ENCODE measurements at places on chromosomes 3 and 15.

- DNase-seq: no peak
Observed at GRCh38 chr15:67611370-67612369, 69.2 kb downstream of the MAP2K5 start.

DNA sequence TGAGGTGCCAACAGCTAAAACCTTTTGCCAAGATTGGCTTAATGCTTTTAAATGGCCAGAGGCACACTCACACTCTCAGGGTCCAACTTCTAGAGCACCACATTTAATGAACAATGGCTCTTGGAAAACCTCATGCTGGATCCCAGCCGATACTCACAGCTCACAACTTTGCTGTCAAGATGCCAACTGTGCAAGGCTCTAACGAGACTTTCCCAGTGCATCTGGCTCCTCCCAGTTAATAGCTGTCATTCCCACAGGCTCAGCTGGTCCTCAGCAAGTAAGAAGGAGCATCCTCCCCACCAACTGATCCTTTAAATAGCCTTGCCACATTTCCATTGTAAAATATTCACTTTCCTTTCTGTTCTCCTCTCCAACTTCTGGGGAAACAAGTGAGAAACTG, 20.3 kb upstream of the FRMD4B start:
- no peak for DNase-seq

GRCh38 chr15:85867250-85867649, 72.5 kb upstream of the KLHL25 start:
- no peak for DNase-seq

DNA sequence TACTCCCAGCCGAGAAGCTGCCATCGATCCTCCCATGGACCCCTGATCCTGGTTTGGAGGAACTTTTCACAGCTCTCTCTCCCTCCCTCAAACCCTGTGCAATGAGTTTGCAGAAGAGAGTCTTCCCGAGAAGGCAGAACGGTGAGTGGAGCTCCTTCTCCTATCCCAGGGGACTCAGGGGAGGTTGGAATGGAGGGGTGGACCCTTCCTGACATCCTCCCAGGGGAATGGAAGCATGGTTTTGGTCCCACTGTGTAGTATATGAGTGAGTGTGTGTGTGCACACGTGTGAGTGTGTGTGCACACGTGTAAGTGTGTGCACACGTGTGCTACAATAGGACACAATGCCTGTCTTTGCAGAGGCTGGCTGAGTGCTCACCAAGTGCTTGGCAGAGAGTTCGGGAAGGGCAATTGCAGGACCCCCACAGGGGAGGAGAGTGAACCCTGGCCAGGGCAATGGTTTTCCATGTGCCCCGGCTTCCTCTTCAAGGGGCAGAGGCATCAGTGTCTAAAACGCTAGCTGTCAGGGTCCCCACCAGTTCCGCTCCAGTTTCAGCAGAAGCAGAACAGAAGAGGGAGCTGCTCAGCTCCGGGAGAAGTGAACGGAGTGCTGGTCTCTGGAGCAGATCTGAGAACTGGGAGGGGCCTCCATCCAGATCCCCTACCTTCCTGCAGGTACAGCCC, 13.8 kb upstream of the IL16 start:
- DNase-seq: no peak

DNA sequence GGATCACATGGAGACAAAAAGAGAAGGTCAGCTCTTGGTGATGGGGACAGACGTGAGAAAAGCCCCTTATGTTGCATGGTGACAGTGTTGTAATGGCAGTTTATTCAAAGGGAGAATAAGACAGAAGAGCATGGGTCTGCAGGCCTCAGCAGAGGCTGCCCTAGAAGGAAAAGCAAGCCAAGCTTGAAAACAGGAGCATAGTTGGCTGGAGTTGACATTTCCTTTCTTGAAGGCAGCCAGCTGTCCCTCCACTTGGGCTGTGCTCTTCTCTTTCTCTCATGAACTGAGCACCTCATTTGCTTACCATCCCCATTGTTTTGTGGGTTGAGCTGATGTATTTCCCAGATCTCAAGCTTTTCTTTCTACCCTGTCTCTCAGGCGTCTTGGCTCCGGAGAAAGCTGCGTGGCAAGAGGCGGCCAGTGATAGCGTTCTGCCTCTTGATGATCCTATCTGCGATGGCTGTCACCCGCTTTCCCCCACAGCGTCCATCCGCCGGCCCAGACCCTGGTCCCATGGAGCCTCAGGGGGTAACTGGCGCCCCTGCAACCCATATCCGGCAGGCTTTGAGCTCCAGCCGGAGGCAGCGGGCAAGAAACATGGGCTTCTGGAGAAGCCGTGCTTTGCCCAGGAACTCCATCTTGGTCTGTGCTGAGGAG, 52.9 kb downstream of the GASK1A start:
- DNase-seq: no peak

DNA sequence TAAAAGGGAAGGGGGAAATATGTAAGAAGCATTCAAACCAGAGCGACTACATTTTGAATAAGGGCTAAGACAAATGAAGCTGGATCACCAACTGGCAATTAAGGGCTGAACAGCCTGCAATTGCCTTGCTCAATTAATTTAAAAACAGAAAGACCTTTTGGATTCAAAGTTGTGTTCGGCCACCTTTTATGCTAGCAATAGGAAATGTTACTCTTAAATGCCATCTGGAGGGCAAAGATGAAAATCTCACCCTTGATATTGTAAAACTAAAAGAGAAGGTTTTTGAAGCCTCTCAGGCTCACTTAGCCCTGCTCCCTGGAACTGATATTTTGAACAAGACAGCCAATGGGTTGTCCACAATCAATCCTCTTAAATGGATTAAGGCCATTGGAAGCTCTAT, 44.2 kb downstream of the ACAD9 start:
- no peak for DNase-seq

DNA sequence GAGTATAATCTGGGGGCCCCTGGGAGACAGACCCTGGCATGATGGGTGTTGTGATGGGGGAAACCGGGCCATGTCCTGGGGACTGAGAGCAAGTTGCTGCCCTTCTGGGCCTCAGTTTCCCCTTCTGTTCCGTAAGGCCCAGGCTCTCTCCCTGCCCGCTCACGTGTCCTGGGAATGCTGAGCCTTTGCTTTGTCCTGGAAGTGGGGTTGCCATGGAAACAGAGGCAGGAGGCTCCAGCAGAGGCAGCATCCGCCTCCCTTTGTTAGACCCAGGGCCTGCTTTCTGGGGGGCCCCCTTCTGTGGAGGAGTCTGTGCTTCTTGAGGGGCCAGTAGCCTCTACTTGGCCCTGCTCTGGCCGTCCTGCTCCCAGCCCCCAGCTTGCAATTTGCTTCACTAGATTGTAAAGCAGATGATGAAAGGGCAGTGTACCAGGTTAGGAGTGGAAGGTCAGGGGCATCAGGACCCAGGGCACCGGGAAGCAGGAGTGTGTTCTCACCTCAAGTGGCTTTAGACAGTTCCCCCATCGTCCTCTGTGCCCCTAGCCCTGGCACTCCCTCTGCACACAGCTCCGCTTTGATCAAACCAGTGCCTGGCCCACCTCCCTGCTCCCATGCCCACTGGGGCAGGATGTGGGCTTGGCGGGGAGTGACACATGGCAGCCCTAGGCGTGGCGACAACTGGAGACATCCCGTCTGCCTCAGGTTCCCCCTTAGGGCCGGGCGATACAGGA, 105.6 kb downstream of the FBLN2 start:
- DNase-seq: no peak

DNA sequence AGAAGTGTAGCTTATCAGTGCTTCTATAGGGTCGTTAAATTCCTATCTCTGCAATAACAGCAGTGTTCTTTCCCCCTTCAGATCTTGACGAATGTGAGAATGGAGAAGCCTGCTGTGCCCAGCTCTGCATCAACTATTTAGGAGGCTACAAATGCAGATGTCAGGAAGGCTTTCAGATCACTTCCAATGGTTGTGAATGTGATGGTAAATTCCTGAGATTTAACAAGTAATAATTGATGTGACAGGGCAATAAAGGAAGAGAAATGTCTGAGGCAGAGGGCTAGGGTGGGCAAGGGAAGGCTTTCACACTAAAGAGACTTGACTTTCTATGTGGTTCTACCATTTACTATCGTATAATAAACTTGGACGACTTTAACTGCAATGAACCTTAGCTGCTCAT, 711.7 kb upstream of the GOLIM4 start:
- DNase-seq: no peak

DNA sequence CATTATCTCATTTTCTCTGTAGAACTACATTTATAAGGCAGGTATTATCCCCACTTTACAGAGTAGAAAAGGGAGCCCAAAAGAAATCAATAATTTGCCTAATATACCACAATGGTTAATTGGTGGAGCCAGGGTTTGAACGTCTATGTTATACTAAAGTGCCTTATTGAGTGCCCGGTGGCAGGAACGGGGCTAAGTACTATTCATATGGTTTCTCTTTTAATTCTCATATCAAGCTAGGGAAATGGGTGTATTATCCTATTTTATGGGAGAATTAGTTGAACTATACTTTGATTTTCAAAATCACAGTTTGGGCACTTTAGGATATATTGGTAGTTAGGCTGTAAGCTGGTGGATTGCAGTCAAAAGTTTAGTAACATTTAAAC, 1.5 kb downstream of the CEP97 start:
- DNase-seq: no peak

DNA sequence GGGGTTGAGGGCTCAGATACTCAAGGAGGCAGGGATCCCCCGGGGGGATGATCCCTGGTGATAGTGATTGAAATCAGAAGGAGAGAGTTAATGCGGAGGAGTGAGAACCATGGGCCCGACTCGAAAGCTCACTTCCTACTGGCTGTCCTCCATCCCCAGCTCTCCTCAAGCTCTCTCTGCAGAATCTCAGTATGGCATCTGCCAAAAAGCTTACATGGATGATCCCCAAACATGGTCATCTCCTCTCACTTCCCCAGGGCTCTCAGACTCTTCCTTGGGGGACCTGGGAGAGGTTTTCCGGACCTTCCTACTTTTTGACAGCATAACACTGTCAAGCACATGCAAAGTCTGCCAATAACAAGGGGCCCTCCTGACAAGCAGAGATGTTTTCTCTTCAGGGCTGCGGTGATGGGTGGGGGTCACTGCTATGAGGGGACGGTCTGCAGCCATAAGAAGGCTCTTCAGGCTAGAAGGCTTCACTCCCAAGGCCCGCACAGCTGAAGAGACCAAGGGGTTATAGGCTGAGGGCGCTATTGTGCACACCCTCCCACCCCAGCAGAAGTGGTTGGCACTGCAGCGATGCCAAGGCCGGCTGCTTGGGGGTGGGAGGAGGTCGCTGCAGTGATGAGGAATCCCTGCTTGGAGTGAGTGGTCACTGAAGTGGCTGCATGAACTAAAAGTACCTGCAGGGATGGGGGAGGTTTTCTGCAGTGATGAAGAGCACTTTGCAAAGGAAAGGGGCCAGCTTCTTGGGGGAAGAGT, 828 bp upstream of the VWA5B2 start:
- no peak for DNase-seq

- no peak for DNase-seq
Observed at GRCh38 chr3:15099364-15100098, 583 bp upstream of the RBSN start.

DNA sequence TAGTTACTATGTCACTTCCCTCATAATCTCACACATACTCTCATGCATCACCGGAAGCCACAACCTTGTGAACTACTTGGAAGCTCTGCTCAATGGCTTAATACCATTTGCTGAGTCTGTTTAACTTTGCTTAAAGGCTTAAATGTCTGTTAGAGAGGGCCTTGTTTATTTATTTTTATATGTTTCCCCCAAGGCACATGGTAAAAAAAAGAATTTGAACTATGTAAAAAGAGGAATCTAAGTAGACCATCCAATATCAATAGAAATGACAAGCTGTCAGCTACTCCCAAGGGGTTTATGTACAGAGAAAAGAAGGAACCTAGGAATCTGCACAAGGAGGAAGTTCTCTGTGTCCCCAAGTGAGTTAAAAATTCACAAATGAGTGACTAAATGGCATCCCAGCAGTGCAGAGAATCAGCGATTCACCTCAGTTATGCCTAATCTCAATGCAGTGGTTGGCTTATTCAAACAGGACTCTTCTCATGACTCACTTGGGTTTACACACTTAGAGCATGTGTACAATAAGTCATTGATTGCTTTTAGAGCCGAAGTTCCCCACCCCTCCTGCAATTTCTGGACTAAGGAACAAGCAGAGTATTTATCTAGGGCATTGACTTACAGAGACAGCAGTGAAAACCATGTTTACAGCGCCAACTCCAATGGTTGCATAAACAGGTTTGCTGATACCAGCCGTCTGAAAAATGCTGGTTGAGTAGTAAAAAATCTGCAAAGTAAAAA, 24.4 kb downstream of the SLC2A2 start:
- peak; percentile 77 for DNase-seq

- no peak for DNase-seq
Observed at GRCh38 chr15:75389791-75390382, 21.5 kb upstream of the MAN2C1 start.

DNA sequence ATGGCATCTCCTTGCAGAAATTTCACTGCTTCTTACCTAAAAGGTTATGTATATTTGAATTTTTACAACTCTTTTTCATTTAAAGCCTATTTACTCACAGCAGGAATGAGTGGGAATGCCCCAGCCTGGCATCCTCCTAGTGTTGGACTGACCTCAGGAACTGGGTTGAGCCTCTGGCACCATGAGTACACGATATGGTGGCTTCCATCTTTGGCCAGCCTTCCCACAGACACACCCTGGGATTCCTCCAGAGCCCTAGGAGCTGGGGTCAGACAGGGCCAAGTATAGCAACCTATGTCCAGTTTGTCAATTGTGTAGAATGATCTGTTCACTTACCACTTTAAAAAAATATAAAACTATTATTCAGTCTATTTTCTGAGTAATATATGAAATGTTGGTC, 57.2 kb upstream of the HEG1 start:
- no peak for DNase-seq

DNA sequence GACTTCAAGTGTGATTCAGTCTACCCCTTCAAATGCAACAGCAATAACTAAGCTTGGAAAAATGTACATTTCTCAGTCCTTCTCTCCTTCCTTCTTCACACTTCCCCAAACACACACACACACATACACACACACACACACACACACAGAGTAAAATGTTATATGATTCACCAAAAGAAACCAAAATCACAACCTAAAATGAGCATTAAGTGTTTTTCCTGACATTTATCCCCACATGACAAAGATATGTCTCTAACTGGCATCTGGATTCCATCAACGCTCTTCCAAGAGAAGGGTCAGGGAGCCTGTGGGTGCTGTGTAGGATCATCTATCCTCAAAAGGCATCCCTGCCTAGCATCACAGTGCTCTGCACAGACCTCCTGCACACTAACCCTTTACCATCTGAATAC, 21.0 kb downstream of the PDZRN3 start:
- DNase-seq: no peak

DNA sequence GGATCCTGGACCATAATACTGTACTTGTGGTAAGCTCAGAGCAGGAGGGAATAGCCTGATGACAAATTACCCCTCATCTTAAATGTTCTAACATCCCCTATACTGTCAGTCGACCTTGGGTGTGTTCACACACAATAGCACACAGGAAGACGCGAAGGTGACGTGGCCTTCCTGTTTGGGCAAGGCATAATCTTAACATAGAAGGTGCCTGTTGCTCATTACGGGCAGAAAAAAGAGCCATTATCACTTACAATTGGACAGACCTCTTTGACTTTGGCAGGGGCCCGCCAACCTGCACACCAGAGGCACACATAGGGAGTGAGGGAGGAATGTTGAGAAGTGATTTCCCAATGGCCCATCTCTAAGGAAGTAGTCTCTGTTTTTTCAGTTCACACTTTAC, 144.2 kb downstream of the ANO10 start:
- DNase-seq: no peak

- DNase-seq: no peak
Observed at GRCh38 chr3:143771258-143771657, 77.0 kb downstream of the SLC9A9 start.
